ENCODE measurements at places on chromosomes 4 and X.

DNA sequence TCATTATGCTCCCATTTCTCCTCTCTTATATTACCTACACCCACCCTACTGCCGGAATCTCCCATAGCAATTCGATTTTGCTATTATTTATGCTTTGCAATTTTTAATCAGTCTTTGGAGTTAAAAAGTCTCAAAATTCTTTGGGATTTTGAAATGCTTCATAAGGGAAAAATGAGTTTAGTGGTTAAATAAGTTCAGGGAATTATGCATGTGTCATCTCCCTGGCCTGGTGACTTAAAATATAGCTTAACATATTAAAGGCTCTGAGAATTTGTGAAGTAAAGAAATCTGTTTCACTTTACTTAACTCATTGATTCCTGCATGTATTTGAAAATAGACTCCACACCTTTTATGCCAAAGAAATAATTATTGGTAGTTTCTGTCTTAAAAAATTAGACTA is 185.1 kb upstream of the DIPK2B start:
- DNase-seq: no peak

DNA sequence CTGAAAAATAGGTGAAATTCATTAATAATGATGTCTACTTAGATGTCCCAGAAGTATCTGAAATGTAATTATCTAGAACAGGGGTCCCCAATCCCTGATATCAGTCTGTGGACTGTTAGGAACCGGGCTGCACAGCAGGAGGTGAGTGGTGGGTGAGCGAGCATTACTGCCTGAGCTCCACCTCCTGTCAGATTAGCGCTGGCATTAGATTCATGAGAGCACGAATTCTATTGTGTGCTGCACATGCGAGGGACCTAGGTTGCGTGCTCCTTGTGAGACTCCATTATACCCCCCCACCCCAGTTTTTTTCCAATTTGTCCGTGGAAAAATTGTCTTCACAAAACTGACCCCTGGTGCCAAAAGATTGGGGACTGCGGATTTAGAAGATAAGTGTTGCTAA is 458.8 kb downstream of the CCSER1 start:
- no peak for DNase-seq

- DNase-seq: no peak
Observed at GRCh38 chr4:47050761-47051725, 19.7 kb downstream of the GABRB1 start.

DNA sequence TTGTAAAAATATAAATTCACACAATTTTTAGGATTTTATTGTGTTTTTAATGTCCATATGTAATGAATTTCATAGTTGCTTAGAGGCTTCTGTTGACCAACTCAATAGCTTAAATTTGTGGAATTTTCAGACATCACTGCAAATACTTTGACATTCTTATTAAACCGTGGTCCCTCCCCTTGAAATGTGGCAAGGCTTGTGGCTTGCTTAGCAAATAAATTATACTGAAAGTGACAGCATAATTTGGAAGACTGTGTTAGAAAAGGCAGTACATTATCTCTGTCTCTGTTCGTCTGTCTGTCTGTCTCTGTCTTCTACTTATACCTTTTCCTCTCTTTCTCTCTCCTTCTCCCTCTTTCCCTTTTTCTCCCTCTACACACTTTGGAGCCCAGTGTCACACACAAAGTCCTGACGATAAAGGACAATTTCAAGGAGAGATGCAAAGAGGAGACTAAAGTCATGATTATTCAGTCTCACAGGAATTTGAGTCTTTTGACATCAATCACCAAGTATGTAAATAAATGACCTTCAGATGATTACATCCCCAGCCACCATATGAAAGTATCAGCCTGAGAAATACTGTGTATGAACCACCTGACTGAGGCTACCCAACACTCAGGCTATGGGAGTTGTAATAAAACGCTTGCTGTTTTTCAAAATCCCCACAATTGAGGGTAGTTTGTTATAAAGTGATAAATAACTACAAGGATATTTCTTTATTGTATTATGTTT is 21.0 kb upstream of the UGT2B7 start:
- no peak for DNase-seq

GRCh38 chr4:179709961-179710624 is 2267.9 kb upstream of the AGA start:
- DNase-seq: no peak

DNA sequence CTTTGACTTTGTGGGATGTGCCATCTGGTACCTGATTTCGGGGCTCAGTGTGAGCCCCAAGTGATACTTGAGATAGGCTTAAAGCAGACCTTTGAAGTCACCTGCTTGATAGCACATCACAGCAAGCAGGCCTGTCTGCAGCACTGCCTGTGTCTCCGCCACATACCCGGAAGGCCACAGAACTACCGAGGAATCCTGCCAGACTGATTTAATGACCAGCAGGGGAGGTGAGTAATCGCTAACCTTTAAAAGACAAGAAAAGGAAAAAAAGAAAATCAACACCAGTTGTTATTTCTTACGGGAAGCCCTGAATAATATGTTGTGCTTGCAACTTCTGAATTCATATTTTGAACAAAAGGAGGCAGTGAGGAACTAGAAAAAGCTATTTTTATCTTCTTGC is 6.8 kb downstream of the PTCHD1 start:
- no peak for DNase-seq

- DNase-seq: no peak
Observed at GRCh38 chrX:56397636-56398035, 165.5 kb downstream of the KLF8 start.

DNA sequence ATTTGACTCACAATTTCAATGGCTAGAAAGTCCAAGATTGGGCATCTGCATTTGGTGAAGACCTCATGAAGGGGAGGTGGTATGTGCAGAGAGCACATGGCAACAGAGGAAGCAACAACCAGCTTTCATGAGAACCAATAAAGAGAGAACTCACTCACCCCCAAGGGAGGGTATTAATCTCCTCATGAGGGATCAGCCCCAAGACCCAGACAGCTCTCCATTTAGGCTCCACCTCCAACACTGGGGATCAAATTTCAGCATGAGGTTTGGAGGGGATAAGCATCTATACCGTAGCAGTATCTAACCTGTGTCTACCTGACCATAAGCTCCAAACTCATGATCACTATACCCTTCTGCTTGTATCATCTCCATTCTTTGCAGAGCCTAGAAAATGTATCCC is 9.3 kb upstream of the TBC1D19 start:
- DNase-seq: no peak

GRCh38 chr4:45062935-45063545 is 336.7 kb upstream of the GNPDA2 start:
- DNase-seq: peak; percentile 92

DNA sequence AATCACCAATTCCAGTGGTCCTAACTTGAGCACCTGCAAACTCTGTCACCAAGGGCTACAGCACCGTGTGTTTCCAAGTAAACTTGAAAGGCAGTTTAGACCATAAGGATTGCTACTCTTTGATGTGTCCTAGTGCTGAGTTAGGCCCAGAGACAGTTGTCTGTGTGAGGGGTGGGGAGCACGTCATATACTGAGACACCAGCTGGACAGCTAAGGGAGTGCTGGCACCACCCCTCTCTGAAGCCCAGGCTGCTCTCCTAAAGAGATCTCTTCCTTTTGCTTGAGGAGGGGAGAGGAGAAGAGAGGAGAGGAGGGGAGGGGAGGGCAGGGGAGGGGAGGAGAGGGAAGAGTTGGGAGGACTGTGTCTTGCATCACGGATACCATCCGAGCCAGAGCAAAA is 218.7 kb upstream of the TACR3 start:
- DNase-seq: no peak

- DNase-seq: no peak
Observed at GRCh38 chr4:74202062-74202586, 44.2 kb downstream of the MTHFD2L start.

DNA sequence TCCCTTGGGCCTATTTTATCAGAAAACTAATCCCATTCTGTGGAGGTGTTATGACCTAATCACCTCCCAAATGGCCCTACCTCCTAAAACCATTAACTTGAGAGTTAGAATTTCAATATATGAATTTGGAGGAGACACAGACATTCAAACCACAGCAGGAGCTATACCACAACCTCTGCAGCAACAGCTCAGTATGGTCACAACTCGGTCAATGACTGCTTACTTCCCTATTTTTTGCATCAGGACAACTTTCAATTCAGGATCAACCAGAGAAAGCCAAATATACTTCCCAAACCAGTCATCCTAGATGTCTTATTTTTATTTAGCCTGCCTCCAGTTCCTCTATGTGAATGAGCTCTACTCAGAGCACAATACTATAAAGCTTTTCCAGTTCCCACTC is 11.3 kb upstream of the SMARCA5 start:
- no peak for DNase-seq

- DNase-seq: no peak
Observed at GRCh38 chr4:38743866-38744265, 38.9 kb downstream of the TLR10 start.

- DNase-seq: no peak
Observed at GRCh38 chr4:22670956-22671355, 21.8 kb upstream of the GBA3 start.

DNA sequence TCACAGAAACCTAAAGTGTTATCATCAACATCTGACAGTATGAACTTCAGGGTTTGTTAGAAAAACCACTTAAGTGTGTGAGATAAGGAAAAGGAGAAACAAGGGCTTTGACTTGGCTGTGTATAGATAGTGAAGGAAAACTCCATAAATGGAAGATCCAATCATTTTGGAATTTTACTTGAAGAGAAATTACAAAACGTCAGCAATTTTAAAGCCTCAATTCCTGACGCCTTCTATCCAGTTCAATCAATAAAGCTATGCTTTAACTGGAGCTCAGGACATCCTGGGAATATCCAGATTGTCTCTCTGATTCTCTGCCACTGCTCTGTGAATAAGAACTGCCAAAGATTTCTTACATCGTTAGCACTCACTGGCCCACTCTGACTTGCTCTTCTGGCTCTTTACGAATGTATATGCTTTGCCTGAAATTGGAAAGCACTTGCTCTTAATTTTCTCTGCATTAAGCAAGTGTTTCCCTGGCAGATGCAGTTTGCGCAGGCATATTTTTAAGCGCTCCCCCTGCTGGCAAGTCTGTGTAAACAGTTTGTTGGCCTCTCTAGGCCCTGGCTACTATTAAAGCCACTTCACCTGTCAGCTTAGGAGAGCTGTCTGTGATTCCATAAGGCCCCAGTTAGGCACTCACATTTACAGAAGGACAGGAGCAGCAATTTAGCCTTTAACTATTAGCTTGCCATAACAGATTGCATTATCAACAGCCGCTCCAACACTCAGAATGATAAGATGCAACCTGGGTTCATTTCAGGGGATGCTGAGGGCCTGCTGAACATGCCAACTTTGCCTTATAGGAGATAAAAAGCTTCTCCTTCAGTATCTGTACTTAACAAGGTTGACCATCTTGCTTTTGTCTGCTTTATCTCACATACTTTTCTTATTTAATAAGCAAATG is 251.4 kb upstream of the DDX53 start:
- peak; percentile 9 for DNase-seq

- no peak for DNase-seq
Observed at GRCh38 chr4:128510850-128511249, 223.2 kb upstream of the PGRMC2 start.

- no peak for DNase-seq
Observed at GRCh38 chr4:33882246-33882990, 2361.9 kb downstream of the ARAP2 start.

DNA sequence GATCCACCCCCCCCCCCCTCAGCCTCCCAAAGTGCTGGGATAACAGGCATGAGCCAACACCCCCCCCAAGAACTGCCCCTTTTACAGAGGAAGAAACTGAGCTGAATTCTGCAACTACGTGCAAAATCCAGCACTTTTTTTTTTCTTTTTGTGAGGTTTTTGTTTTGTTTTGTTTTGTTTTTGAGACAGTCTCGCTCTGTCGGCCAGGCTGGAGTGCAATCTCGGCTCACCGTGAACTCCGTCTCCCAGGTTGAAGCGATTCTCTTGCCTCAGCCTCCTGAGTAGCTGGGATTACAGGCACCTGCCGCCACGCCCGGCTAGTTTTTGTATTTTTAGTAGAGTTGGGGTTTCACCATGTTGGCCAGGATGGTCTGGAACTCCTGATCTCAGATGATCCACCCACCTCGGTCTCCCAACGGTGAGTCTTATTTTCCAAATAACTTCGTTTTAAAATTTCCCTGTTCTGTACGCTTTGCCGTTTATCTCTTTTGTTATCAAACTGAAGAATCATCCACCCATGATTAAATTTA is 4.9 kb downstream of the CRLF2 start:
- no peak for DNase-seq

DNA sequence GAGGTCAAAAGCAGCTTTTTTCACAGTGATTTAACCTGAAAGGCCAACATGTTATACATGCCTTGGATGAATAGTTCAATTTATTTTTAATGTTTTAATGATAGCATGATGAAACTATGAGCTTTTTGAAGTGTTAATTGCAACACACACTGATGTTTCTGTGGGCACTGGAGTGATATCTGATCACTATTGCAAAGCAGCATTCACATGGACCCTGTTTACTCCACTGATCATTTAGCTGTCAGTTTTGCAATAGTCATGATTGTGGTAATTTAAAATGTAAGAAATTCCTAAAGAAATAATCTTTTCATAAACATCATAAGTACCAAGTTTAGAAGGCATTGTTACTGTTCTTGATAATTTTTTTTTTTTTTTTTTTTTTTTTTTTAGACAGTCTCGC is 74.1 kb downstream of the ARSJ start:
- no peak for DNase-seq

GRCh38 chr4:12987284-12987683 is 496.9 kb downstream of the RAB28 start:
- DNase-seq: no peak

- DNase-seq: no peak
Observed at GRCh38 chr4:114077610-114078009, 98.2 kb upstream of the ARSJ start.

GRCh38 chrX:29870608-29871007 is 344.8 kb upstream of the MAGEB2 start:
- DNase-seq: no peak

- no peak for DNase-seq
Observed at GRCh38 chrX:129235903-129236302, 287.4 kb downstream of the SMARCA1 start.

GRCh38 chr4:155703486-155704247 is 37.0 kb downstream of the GUCY1A1 start:
- no peak for DNase-seq

DNA sequence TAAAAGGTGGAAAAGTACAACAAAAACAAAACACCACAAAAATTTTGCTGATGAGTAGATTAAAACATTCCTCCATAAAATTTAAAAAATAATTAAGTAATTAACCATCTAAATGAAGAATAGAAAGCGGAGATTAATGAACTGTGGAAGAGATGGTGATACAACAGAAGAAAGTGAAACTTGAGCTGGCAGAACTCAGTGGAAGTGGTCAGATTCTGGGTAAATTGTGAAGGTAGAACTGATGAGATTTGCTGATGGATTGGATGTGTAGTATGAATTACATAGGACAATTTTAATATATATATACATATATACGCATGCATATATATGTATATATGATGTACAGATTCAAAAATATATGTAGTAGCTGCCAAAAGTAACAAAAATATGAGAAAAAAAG is 73.9 kb downstream of the AMOT start:
- no peak for DNase-seq

DNA sequence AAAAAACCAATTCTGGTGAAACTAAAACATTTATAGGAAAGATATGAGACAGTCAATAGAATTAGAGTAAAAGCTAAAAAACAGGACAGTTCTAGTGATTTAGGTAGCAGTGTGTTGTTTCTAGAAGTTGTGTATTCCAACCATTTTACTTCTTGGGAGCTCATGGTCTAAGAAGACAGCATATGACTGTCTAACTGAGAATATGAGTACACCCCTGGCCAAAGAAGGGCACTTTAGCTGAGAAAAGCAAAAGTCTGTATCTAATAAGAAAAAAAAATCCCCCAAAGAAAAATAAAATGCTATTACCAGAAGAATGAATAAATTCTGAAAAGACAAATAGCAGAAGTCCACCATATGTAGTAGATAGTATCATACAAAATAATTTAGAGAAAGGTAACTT is 26.4 kb downstream of the EREG start:
- no peak for DNase-seq

Data from NCI-H1694 treated with DMSO at 0.1 percent for 48 hours (cell line).